Fibroblast of lung (primary cell): ENCODE measurements at places on chromosomes 2 and 18. TPM values are rescaled to one million over a fixed set of nuclear protein-coding genes. Genes with fewer than 3 reads are reported as not detected.

DARS1 gene
- polyA plus RNA-seq = 96.0 and 110 TPM in 2 replicates

CCBE1 gene
- 122 and 178 TPM in 2 replicates for polyA plus RNA-seq

MYO1B gene
- 91.0 and 194 TPM in 2 replicates for polyA plus RNA-seq

ASB18 gene
- polyA plus RNA-seq = not detected in 2 replicates

ANKRD62 gene
- not detected in 2 replicates for polyA plus RNA-seq

AMER3 gene
- polyA plus RNA-seq = not detected in 2 replicates

ANKRD30BL gene
- polyA plus RNA-seq = not detected in 2 replicates

CXCR2 gene
- not detected in 2 replicates for polyA plus RNA-seq

RAD51AP2 gene
- 0.02 TPM in 1 of 2 replicates, not detected in the other for polyA plus RNA-seq

NGEF gene
- 0.24 and 9.7 TPM in 2 replicates for polyA plus RNA-seq

PRSS56 gene
- polyA plus RNA-seq = not detected in 2 replicates

GIGYF2 gene
- 31.1 and 33.6 TPM in 2 replicates for polyA plus RNA-seq

TWSG1 gene
- 171 and 188 TPM in 2 replicates for polyA plus RNA-seq

SERPINB13 gene
- polyA plus RNA-seq = not detected in 2 replicates

LHCGR gene
- polyA plus RNA-seq = 0.12 TPM in 1 of 2 replicates, not detected in the other

RAB27B gene
- polyA plus RNA-seq = 0.14 and 0.92 TPM in 2 replicates

GCA gene
- polyA plus RNA-seq = 5.2 and 7.6 TPM in 2 replicates

CRACDL gene
- not detected in 2 replicates for polyA plus RNA-seq

NEU2 gene
- not detected in 2 replicates for polyA plus RNA-seq

UGT1A8 gene
- not detected in 2 replicates for polyA plus RNA-seq

OTX1 gene
- not detected in 2 replicates for polyA plus RNA-seq

CCDC178 gene
- not detected in 2 replicates for polyA plus RNA-seq

TMEM17 gene
- polyA plus RNA-seq = 3.7 and 4.9 TPM in 2 replicates

EPB41L3 gene
- polyA plus RNA-seq = 3.1 and 34.0 TPM in 2 replicates

HOXD12 gene
- polyA plus RNA-seq = not detected in 2 replicates

SRD5A2 gene
- polyA plus RNA-seq = not detected in 2 replicates

UGT1A4 gene
- polyA plus RNA-seq = not detected in 2 replicates

IGFBP2 gene
- 8.6 and 26.0 TPM in 2 replicates for polyA plus RNA-seq

COL6A3 gene
- 286 and 316 TPM in 2 replicates for polyA plus RNA-seq

RFX8 gene
- polyA plus RNA-seq = 4.3 and 10.4 TPM in 2 replicates

CNDP1 gene
- polyA plus RNA-seq = not detected in 2 replicates

ERFE gene
- 1.1 and 8.3 TPM in 2 replicates for polyA plus RNA-seq

STPG4 gene
- polyA plus RNA-seq = 0.05 TPM in 1 of 2 replicates, not detected in the other

KCNG2 gene
- polyA plus RNA-seq = 0.42 and 0.53 TPM in 2 replicates

CAPN13 gene
- not detected in 2 replicates for polyA plus RNA-seq

LINC00305 gene
- polyA plus RNA-seq = not detected in 2 replicates

HOXD10 gene
- polyA plus RNA-seq = not detected in 2 replicates

CYP27C1 gene
- polyA plus RNA-seq = 0.07 TPM in 1 of 2 replicates, not detected in the other

SKA1 gene
- 4.2 and 16.3 TPM in 2 replicates for polyA plus RNA-seq

MDH1B gene
- polyA plus RNA-seq = 0.73 and 0.88 TPM in 2 replicates

ALPG gene
- not detected in 2 replicates for polyA plus RNA-seq

B4GALT6 gene
- 2.5 and 5.2 TPM in 2 replicates for polyA plus RNA-seq
